ENCODE measurements at places on chromosomes 3 and 15.

DNA sequence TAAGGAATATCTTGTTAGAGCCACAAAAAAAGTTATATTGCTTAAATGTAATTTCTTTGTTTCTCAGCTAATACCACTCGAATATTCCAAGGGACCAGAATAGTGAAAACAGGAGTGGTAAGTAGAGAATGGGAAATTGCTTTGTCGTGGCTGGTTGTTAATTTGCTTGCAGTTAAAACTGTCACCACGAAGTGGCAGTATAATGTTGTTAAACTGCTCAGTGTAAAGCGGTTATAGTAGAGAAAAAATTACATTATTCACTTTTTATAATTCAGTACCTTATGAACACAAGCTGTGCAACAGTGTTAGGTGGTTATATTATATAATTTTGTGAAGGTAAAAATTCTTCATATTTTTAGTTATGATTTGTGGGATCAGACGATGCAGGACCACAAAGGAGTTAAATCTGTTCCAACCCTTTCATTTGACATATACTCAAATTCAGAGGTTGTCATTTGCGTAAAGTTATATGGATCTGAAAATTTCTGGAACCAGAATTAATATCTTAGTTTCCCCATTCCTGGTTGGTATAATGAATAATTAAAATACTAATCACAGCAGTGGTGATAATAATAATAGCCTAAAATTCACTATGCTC is 171.8 kb downstream of the FEZF2 start:
- DNase-seq, result no peak

- DNase-seq, result no peak
These were observed 38.9 kb downstream of the TFG start for GRCh38 chr3:100748220-100748619.

DNA sequence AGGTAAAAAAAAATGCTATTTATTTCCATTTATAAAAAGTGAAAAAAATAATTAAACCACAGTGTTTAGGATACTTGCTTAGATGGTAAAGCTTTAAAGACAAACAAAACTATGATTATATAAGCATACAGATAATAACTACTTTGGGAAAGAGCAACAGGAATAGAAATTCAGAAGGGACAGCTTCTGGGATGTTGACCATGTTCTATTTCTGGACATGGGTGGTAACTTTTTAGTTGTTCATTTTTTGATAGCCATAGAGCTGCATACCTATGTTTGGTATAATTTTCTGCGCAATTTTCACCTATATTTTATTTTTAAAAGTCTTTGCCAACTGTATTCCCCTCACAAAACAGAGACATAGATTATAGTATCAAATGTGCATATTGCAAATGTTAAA is 572.0 kb upstream of the NR2F2 start:
- no peak for DNase-seq

GRCh38 chr3:134339913-134340312 is 34.3 kb downstream of the AMOTL2 start:
- DNase-seq, result no peak

GRCh38 chr3:46019707-46020106 is 7.6 kb downstream of the XCR1 start:
- no peak for DNase-seq

- no peak for DNase-seq
These were observed 70.7 kb upstream of the LARS2 start for GRCh38 chr3:45317710-45318109.

DNA sequence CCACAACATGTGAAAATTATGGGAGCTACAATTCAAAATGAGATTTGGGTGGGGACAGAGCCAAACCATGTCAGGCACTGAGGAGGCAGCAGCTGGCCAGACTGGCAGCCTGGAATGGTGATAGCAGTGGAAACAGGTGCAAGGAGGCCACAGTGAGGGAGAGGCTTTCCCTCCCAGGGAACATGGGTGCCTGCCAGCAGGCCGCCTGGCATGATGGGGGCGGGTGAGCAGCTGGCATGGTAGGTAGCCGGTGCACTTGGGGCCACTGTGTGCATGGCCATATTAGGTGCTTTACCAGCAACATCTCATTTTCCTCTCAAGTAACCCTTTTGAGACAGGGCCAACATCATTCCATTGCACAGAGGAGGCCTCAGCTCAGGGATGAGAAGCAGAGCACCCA is 18.3 kb upstream of the MRPS22 start:
- DNase-seq, result no peak

GRCh38 chr3:114364806-114365654 is 71.2 kb downstream of the TIGIT start:
- DNase-seq, result no peak

- no peak for DNase-seq
These were observed 759 bp downstream of the GALNT15 start for GRCh38 chr3:16174976-16175901.

DNA sequence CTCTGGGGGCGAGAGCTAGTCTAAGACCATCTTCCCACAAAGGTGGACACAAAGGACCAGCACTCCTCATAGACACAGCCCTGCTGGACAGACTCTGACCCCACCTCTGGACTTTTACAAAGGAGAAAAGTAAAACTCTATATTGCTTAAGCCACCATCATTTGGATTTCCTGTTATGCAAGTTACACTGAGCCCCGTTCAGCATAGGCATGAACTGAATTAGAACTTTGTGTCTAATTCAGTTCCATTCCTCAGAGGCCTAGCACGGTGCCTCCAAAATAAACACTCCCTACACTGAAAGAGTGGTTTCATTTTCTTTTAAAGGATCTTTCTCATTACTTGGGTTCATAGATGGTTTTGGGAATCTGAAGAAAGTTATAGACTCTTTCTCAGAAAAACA is 79.2 kb upstream of the OCA2 start:
- DNase-seq, result no peak

GRCh38 chr3:168620854-168621253 is 525.1 kb upstream of the GOLIM4 start:
- DNase-seq, result peak; percentile 3

Measured in NCI-H1436 (cell line).